Liver (tissue), 10 donors: ENCODE measurements at places on chromosomes 7 and 10.

DNA sequence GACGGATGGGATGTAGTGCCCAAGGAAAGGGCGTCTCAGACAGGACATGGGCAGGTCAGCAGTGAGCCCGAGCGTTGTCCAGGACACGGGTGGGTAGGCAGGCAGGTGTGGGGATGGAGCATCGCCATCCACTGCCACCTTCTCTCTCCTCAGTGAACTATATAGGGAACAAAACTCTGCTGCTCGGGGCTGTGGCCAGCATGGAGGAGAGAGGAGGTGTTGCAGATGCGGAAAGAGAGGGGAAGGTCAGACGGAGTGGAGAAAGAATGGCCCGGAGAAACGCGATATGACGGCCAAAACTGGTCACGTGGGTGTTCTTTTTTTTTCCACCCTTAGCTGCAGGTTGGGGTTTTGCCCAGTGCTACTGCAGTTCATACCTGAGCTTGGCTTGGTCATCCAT lies 71.2 kb downstream of the GRID1 start:
- DNase-seq, result no peak

DNA sequence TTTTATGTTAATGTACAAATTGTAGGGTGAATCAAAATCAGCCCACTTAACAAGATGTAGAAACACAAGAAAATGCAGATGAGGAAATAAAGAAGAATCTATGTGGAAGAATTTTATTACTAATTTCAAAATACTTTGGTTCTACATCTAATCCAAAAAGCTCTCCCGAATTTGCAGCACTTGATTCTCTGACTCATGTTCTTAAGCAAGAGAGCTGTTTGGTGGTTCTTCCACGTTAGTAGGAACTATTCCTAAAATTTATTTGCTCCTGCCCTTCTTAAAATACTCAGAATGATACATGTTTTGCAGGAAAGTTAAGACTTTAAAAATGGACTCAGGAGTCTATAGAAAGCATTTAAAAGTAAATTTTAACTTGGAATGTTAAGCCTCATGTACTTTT lies 91.8 kb downstream of the ZMYND11 start:
- DNase-seq, result no peak

DNA sequence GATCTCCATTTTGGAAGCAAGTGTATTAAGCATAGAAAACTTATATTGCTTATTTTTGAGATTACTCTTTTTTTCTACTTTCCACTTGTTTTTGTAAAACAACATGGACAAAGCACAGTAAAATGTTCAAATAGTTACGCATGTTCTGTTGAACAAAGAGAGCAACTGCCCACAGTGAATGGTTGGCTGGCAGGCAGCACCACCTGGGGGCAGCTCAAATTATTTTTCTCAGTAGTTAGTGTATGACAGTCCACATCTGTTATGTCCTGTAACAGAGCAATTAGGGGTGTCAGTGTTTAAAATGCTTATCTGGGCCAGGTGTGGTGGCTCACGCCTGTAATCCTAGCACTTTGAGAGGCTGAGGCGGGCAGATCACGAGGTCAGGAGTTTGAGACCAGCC lies 46.1 kb upstream of the CACUL1 start:
- no peak for DNase-seq

DNA sequence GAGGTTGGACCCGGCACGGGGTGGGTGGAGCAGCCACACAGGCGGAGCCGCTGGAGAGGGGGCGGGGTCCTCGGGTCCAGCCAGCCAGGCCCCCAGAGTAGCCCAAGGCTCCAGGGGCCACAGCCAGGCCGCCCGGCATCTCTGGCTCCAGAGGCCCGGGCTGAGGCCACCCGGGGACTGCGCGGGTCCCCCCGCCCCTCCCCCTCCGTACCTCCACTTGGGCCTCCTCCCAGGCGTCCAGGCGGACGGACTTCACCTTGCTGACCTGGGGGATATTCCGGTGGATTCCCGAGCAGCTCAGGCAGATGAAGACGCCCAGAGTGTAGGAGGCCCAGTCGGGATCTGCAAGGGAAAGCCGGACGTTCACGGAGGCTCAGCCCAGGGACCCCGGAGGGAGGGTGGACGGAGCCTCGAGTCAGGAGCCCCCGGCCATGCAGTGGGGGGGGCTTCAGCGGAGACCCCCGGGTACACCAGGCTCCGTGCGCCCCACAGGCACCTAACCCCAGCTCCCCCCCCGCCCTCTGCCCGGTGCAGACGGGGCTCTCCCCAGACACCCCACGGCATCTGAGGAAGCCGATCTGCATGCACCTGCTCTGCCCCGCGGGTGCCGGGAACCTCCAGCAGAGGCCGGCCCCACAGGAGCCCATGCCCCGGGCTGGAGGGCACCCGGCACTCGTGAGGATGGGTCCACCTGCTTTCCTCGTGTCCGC lies 19.2 kb downstream of the ADAP1 start:
- no peak for DNase-seq

GRCh38 chr10:29191674-29192073 lies 97.2 kb upstream of the LYZL1 start:
- DNase-seq, result no peak

- DNase-seq, result no peak
Observed at GRCh38 chr7:132377703-132378584, 198.3 kb downstream of the PLXNA4 start.

DNA sequence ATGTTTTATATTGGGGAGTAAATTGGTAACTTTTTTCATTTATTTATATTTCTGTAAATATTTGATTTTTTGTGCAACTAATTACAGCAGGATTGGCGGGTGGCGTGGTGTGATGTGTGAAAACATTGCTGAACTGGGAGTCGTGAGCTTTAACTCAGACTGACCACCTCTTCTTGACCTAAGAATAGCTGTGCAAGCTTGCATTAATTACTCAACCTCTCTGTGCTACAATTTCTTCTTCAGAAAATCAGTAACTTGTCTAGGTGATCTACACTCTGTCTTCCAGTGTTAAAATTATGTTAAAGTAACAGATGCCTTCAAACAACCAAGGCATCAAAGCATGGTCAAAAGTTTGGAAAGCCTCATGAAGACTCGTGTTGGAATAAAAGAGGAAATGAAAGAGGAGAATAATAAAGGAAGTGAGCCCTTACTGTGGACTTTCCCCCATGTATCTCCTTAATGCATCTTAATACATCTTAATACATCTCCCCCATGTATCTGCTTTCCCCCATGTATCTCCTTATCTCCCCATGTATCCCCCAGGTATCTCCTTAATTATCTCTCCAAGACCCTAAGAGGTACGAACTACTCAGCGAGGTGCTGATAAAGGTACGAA lies 71.2 kb downstream of the SVIL start:
- no peak for DNase-seq

- no peak for DNase-seq
Observed at GRCh38 chr7:105376908-105377533, 11.7 kb downstream of the SRPK2 start.

DNA sequence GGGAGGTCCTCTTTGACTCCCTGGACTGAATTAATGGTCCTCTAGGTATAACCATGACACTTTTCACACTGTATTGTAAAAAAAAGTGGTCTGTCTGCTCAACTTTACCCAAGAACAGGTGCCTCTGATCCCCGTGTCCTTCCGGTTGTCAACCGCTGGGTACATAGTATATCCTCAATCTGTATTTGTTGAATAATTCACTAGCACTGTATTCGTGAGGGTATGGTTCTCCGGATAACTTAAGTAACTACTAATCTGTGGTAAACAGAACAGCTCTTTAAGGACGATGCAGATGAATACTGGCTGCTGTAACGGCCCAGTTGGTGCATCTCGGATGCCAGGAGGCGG lies 472 bp upstream of the ADAM22 start:
- no peak for DNase-seq

- DNase-seq, result no peak
Observed at GRCh38 chr7:32164341-32164996, 94.3 kb upstream of the PDE1C start.

DNA sequence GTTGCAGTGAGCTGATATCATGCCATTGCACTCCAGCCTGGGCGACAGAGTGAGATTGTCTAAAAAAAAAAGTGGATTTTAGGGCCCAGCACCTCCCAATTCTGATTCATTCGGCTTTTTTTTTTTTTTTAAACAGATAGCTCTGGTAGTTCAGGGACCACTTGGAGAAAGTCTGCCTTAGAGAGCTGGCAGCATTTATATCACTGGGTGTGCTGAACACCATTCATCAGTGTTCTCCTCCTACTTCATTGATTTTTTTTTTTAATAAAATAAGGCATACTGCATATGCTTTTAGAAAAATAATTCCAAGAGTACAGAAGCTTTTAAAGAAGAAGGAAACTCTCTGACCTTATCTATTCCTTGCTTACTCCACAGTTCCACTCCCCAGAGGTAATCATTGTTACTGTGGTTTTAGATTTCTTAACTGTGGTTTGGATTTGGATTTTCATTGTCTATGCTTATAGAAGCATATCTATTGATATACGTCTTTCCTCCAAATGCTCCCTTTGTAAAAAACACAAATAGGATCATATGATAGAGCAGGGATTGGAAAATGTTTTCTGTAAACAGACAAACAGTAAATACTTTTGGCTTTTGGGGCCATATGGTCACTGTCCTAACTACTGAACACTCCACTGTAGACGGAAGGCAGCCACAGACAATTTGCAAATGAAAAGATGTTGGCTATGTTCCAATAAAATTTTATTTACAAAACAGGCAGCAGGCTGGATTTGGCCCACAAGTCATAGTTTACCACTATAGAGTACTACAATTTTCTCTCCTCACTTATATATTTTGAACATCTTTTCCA lies 21.1 kb upstream of the SAR1A start:
- DNase-seq, result no peak

- DNase-seq, result no peak
Observed at GRCh38 chr7:95479992-95480624, 5.6 kb upstream of the ASB4 start.

DNA sequence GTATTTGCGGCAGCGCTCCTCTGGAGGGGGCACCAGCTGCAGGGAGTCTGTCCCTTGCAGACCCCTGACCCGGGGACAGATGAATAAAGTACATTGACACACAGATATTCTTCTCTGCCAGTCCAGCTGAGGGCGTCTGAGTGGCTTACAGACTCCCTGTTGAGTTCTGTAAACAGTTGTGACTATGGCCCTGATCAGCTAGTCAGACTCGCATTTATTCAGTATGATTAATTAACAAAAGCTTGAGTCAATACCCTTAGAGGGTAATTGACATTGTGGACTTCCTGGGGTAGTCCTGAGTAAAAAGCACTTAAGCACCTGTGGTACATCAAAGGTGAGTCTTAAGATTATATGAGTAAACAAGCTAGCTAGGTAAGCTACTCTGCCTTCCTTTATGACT lies 21.0 kb downstream of the ANKRD30A start:
- no peak for DNase-seq

GRCh38 chr7:8229927-8230326 lies 32.0 kb downstream of the ICA1 start:
- no peak for DNase-seq

- no peak for DNase-seq
Observed at GRCh38 chr7:126570845-126571244, 681.9 kb downstream of the GRM8 start.

DNA sequence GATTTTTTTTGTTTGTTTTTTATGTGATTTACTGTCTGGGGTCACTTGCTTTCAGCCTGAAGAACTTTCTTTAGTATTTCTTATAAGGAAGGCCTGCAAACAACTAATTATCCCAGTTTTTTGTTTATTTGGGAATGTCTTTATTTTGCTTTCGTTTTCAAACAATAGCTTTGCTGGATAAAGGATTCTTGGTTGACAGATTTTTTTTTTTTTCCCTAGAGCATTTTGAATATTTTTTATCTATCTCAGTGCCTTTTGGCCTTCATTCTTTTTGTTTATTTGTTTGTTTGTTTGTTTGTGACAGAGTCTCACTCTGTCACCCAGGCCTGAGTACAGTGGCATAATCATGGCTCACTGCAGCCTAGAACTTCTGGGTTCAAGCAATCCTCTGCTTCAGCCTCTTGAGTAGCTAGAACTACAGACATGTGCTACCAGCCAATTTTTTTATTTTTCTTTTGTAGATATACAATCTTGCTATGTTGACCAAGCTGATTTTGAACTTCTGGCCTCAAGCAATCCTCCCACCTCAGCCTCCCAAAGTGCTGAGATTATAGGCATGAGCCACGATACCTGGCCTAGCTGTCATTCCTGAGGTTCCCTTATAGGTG lies 46.3 kb upstream of the FZD9 start:
- no peak for DNase-seq

DNA sequence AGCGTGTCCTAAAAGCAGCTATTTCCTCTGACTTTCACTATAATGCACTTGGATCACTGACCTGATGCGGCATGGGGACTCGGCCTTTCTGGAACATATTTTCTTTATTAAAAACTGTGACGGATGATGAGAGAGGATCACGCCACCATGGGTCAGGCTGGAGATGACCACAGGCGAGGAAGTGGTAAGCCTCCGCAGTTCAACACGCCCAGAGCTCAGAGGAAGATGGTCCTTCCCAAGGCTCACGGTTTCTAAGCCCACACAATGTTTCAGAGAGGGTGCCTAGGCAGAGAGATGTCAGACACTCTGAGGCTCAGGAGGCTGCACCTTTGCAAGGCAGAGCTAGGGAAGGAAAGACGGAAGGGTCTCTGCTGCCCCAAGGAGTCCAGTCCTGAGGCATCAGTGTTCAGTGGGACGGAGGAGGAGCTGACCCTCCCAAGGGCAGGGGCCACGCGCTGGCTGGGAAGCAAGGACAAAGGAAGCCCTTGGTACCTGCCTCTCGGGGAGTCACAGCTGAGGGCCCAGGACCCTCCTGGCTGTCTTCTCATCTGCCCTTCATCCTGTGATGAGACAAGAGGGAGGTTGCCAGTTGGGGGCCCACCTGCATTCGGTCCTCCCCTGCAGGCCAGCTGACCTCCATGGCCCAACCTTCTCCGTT lies 9.5 kb downstream of the CHST15 start:
- DNase-seq, result no peak

- DNase-seq, result no peak
Observed at GRCh38 chr10:32109603-32110002, 53.4 kb upstream of the KIF5B start.

- DNase-seq, result no peak
Observed at GRCh38 chr10:49768731-49769130, 6.6 kb upstream of the OGDHL start.

DNA sequence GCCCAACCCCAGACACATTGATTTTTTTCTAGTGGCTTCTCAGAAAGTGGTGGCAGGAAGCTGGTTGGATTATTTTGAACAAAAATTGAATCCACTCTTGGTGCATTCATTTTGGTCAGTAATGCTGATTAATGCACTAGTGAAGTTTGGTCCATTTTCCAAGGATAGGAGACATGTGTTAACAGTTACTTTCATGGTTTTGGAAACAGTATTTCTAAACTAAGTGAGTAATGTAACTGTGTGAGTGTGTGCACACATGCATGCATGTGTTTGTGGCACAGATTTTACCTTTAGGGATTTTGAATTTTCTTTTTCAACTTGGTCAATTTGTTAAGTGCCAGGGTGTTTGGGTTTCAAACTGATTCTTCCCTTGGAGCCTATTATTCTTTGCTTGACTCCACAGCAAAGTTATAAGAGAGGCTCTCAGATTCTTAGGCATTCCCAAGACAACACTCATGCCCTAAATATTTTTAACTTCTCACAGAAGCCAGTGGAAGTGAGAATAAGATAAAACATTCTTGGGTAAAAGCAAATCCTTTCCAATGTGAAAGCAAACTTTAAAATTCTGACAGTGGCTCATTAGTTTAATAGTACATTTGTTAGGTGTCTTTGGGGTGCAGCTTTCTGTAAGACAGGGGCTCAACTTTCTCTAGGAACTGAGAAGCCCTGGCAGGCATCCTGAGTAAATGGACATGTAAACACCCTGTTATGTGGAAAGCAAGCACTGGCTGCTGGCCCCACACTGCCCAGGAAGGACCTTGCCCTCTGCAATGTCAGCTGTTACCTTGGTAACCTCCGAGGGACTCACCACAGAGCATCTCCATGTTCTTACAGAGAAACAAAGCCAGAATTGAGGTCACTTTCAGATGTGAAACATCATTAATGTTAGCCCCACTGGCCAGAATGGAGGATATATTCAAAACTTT lies 68.4 kb downstream of the ASAH2B start:
- DNase-seq, result peak; percentile 59

GRCh38 chr10:19699299-19699698 lies 116.9 kb upstream of the PLXDC2 start:
- no peak for DNase-seq
